ENCODE measurements at places on chromosomes 6 and 20. TPM values are rescaled to one million over a fixed set of nuclear protein-coding genes. Genes with fewer than 3 reads are reported as not detected.

GRCh38 chr6:136035378-136036070 lies 184.0 kb downstream of the PDE7B start:
- no peaks in the 10 kb centered on the region for H3K27me3 ChIP-seq
- no peak overlapping the region for H3K4me3 ChIP-seq
- H3K27ac ChIP-seq: no peak overlapping the region
- H3K4me1 ChIP-seq: peaks cover 14% of the 10 kb centered on the region
- no peaks in the 10 kb centered on the region for H3K36me3 ChIP-seq

GRCh38 chr6:45988635-45989034 lies 27.0 kb downstream of the CLIC5 start:
- no peak overlapping the region for H3K27ac ChIP-seq
- no peak for DNase-seq
- H3K4me1 ChIP-seq: no peaks in the 10 kb centered on the region
- no peak overlapping the region for H3K4me3 ChIP-seq
- H3K36me3 ChIP-seq: no peaks in the 10 kb centered on the region

GRCh38 chr6:157430834-157431233 lies 49.8 kb downstream of the ZDHHC14 start:
- DNase-seq: no peak
- H3K36me3 ChIP-seq: no peaks in the 10 kb centered on the region
- no peak overlapping the region for H3K27ac ChIP-seq
- no peak overlapping the region for H3K4me3 ChIP-seq
- H3K27me3 ChIP-seq: peaks cover 5% of the 10 kb centered on the region

SMLR1 gene
- polyA plus RNA-seq: not detected

DNA sequence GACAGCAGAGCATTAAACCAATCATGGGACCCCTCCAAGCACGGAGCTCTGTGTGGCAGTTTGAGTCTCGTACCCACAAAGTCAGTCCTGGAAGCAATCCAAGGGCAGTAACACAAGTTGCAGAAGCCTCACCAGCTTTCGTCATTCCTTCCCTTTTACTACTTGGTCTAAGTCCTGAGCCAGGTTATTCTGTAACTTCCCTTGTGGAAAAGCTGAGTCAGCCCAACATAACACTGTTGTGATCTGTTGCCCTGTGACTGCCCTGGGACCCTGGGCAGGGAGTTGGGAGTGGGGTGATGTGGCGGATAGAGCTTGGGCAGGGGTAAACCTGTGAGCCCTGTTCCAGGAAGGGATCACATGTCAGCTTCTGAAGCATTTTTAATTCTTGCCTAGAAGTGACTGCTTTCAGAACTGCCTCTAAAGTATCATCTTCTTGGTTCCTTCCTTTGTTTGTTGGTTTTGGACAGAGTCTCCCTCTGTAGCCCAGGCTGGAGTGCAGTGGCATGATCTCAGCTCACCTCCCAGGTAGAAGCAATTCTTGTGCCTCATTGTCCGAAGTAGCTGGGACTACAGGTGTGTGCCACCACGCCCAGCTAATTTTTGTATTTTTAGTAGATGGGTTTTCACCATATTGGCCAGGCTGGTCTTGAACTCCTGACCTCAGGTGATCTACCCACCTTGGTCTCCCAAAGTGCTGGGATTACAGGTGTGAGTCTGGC lies 183.7 kb upstream of the JAG1 start:
- DNase-seq: no peak
- H3K4me3 ChIP-seq: no peak overlapping the region
- no peaks in the 10 kb centered on the region for H3K36me3 ChIP-seq
- no peak overlapping the region for H3K27ac ChIP-seq
- peaks cover 10% of the 10 kb centered on the region for H3K4me1 ChIP-seq

GRCh38 chr6:82904860-82905259 lies 160.8 kb downstream of the UBE3D start:
- peaks cover 16% of the 10 kb centered on the region for H3K4me1 ChIP-seq
- H3K27ac ChIP-seq: no peak overlapping the region

GRCh38 chr6:119352001-119352400 lies 2.4 kb upstream of the MAN1A1 start:
- no peak overlapping the region for H3K4me3 ChIP-seq
- peaks cover 14% of the 10 kb centered on the region for H3K4me1 ChIP-seq
- H3K27ac ChIP-seq: no peak overlapping the region
- no peaks in the 10 kb centered on the region for H3K36me3 ChIP-seq
- no peak for DNase-seq

GRCh38 chr6:49826743-49827406 lies 39.5 kb downstream of the CRISP1 start:
- H3K4me1 ChIP-seq: no peaks in the 10 kb centered on the region
- DNase-seq: no peak
- H3K27me3 ChIP-seq: no peaks in the 10 kb centered on the region
- no peaks in the 10 kb centered on the region for H3K36me3 ChIP-seq

GRCh38 chr20:54451171-54451570 lies 24.2 kb upstream of the DOK5 start:
- no peaks in the 10 kb centered on the region for H3K27me3 ChIP-seq
- H3K36me3 ChIP-seq: no peaks in the 10 kb centered on the region
- no peaks in the 10 kb centered on the region for H3K4me1 ChIP-seq
- H3K27ac ChIP-seq: no peak overlapping the region
- no peak for DNase-seq

SLC52A3 gene
- 0.84 TPM for polyA plus RNA-seq

TMEM244 gene
- polyA plus RNA-seq: not detected

GRCh38 chr20:34938466-34939163 lies 17.0 kb downstream of the GSS start:
- H3K4me1 ChIP-seq: peaks cover 4% of the 10 kb centered on the region
- DNase-seq: no peak
- H3K27me3 ChIP-seq: no peaks in the 10 kb centered on the region

CLPSL1 gene
- not detected for polyA plus RNA-seq

GRCh38 chr6:167781868-167782267 lies 44.8 kb upstream of the AFDN start:
- DNase-seq: no peak
- no peaks in the 10 kb centered on the region for H3K27me3 ChIP-seq
- no peak overlapping the region for H3K27ac ChIP-seq
- H3K4me1 ChIP-seq: no peaks in the 10 kb centered on the region
- H3K36me3 ChIP-seq: no peaks in the 10 kb centered on the region
- H3K4me3 ChIP-seq: no peak overlapping the region

DNA sequence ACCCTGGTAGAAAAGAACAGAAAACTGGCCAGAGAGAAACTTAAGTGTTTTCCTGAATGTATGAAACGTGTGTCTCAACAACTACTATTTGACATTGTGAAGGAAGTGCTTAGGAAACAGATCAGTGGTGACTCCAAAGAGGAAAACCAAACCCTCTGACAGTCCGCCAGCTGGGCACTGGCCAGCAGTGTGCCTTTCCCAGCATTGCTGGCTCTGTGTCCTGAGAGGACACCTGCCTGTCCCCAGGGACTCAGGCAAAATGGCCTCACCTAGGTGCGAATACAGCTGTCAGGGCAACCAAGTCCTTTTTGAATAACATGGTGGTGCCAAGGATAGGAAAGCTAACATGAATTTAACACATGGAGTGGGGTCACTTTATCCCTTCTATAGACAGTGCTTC lies 72.5 kb downstream of the NDUFAF5 start:
- H3K4me1 ChIP-seq: no peaks in the 10 kb centered on the region
- no peaks in the 10 kb centered on the region for H3K27me3 ChIP-seq
- no peak for DNase-seq
- H3K4me3 ChIP-seq: no peak overlapping the region
- no peaks in the 10 kb centered on the region for H3K36me3 ChIP-seq

GRCh38 chr20:17990278-17990972 lies 21.6 kb downstream of the MGME1 start:
- no peaks in the 10 kb centered on the region for H3K4me1 ChIP-seq
- no peak for DNase-seq
- no peaks in the 10 kb centered on the region for H3K27me3 ChIP-seq
- no peak overlapping the region for H3K27ac ChIP-seq
- H3K4me3 ChIP-seq: no peak overlapping the region

All from keratinocyte (primary cell).